Dermis microvascular lymphatic vessel endothelial cell (primary cell): ENCODE measurements at places on chromosomes 7 and 10. TPM values are rescaled to one million over a fixed set of nuclear protein-coding genes. Genes with fewer than 3 reads are reported as not detected.
A peak's percentile ranks its signal among the peaks of the same experiment; 100 is the strongest.

DNA sequence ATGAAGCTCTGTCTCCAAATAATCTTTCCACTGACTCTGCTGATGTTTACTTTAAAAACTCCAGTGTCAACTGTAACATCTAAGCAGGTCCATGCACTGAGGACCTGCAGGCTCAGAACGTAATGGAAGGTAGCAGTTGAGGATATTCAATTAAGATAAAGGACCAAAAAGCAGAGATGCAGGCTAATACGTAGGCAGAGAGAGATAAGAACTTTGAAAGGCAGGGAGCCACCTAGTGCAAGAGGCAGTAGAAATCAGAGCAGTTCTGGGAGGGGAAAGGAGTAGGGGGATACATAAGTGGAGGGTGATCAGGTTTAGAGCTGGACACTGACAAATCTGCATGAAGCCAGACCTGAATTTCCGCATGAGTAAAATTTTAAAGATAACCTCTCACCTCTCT lies 114.5 kb upstream of the POM121L12 start:
- DNase-seq, result no peak

GRCh38 chr7:156998988-156999957 lies 11.2 kb downstream of the MNX1 start:
- DNase-seq, result no peak

- DNase-seq, result no peak
Measured at GRCh38 chr7:23293500-23294073, 5.6 kb upstream of the MALSU1 start.

DNA sequence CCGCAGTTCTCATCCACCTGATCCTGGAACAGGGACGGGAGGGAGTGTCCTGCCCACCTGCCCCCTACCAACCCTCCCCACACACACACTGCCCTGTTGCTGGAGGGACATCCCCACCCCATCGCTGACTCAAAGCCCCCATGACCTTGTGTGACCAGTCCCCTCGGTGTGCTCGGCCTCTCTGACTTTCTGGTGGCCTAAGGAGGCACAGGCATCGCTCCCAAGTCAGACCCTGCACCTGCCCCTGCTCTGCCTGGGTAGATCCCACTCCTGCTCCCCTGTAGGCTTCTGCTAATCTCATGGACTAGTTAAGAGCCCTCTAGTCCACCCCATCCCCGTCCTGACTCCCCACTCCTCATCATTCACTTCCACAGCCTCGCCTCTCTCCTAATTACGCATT lies 58.8 kb upstream of the DOCK1 start:
- no peak for DNase-seq

DNA sequence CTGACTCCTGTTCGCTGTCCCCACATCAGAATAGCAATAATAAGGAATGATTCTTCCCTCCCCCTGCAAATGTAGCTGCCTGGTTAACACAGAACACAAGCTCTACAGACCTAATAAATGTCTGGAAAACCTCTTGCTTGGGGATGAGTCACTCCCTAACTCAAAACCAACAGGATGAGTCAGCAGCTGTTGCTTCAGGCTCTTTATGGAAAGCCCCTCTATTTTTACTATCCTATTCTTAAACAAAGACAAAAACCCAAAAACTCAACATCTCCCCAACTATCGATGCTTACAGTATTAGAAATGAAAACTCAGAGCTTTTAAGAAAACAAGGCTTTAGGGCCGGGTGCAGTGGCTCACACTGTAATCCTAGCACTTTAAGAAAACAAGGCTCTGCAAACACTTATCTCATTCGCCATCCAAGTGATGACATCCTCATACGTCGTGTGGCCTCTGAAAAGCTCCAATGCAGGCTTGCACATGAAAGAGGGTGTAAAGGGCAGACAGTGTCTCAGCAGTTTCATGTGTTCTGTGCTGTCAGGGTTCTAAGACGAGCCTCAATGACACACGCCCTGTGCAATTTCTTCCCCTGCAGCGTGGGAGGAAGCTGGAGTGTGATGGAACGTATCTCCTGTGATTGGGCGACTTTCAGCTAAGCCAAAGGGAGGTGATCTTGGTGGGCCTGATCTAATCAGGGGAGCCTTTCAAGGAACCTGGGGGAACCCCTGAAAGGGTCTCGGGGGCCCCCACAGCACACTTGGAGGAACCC lies 70.1 kb downstream of the AMZ1 start:
- DNase-seq, result peak; percentile 95

- no peak for DNase-seq
Measured at GRCh38 chr7:55575733-55576132, 3.4 kb upstream of the VOPP1 start.

DNA sequence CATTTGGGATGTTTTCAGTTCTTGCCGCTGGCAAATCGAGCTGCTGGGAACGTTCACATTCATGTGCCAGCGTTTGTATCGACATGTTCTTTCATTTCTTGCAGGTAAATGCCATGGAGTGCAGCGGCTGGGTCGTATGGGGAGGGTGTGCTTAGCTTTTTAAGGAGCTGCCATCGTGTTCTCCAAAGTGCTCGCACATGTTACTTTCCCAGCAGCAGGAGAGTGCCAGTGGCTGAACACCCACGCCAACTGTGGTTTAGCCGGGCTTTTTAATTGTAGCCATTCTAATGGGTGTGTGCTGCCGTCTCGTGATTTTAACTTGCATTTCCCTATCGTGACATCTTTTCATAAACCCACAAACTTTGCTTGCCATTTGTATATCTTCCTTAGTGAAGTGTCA lies 11.6 kb upstream of the BNIP3 start:
- no peak for DNase-seq

GRCh38 chr10:58757352-58758065 lies 244.8 kb downstream of the BICC1 start:
- no peak for DNase-seq

Gene DPYSL4
- total RNA-seq, result 5.6 and 5.8 TPM in 2 replicates

Gene KCND2
- 0.13 and 0.38 TPM in 2 replicates for total RNA-seq

Gene HOGA1
- 0.38 and 0.77 TPM in 2 replicates for total RNA-seq

Gene C10orf71
- not detected in 2 replicates for total RNA-seq

Gene MEST
- total RNA-seq, result 0.64 and 1.4 TPM in 2 replicates
